H1 (cell line): ENCODE measurements at places on chromosomes 4 and X. TPM values are rescaled to one million over a fixed set of nuclear protein-coding genes. Genes with fewer than 3 reads are reported as not detected.

FAM133A gene
- total RNA-seq = 0.46 and 0.82 TPM in 2 replicates

PRSS12 gene
- total RNA-seq = 7.1 and 9.3 TPM in 2 replicates

- no peaks in the 10 kb centered on the region for H3K36me3 ChIP-seq
- H3K4me1 ChIP-seq = no peaks in the 10 kb centered on the region
- no peak overlapping the region for H3K4me3 ChIP-seq
- no peaks in the 10 kb centered on the region for H3K27me3 ChIP-seq
- DNase-seq = no peak
These were observed 74.5 kb downstream of the NR3C2 start for GRCh38 chr4:148367756-148368155.

DNA sequence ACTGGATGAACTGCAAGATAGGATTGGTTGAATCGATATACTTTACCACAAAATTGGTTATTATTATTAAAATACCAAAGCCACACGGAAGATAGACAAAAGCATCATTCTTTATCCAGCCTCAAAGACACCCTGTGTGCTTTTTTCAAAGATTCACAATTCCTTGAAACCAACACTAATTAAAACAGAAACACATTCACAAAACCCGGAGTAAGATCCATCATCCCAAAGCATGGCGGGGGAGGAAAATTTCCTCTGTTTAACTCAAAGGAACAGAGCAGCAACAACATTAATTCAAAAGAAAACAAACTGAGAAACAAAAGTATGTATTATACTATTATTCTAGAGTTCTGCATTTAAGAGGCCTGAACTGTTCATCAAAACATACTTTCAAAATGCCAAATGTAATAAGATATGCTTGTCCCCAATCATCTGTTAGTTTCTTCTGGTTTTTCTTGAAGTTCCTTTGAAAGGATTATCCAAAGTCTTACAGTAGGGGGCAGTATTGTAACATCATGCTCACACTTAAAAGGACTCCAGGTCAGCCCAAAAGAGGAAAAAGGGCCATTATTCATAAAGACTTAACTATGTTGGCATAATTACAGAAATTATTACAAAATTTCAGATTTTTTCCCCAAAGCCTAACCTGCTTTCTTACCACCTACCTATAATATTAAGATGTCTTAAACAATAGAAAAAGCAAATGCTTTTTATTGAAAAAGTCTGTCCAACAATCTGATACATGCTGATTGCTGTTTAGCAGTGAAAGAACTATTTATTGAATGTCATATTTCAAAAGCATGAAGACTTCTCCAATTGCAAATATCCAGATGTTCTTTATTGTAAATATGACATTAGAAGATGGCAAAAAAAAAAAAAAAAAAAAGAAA, 168.7 kb downstream of the SCFD2 start:
- H3K4me1 ChIP-seq = no peaks in the 10 kb centered on the region
- H3K27ac ChIP-seq = no peak overlapping the region
- no peaks in the 10 kb centered on the region for H3K36me3 ChIP-seq
- H3K4me3 ChIP-seq = no peak overlapping the region
- DNase-seq = no peak
- H3K27me3 ChIP-seq = no peaks in the 10 kb centered on the region
